ENCODE measurements at places on chromosomes 6 and 20.

DNA sequence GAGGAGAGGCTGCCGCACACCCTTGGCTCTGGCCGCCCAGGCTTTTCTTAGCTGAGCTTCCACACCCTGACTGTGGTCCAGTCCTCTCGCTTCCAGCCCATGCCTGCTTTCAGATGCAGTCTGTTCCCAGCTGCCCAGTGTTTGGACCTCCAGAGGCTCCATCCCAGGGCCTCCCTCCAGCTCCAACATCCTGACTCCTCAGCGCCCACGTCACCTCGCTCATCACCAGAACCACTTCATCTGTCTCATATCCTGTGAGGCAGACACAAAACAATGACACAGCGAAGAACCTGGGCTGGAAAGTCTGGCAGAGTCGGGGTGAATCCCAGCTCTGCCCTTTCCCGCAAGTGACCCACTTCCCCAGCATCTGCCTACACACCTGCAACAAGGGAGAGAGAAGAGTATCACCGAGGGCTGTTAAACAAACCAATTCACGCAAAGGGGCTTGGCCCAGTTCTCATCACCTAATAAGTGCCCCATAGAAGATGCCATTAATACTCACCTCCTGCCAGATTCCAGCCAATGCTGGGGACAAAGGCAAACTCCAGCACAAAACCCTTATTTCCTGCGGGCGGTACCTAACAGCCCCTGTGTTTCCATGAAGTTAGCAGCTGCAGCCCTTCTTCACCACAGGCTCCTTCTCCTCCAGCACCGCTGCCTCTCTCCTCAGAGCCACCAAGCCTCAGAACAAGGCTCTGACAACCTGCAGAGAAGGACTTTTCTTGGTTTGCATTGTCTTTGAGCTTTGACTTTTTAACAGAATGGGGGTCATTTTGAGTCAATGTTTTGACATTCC lies 133.4 kb upstream of the CDH4 start:
- DNase-seq, result no peak

DNA sequence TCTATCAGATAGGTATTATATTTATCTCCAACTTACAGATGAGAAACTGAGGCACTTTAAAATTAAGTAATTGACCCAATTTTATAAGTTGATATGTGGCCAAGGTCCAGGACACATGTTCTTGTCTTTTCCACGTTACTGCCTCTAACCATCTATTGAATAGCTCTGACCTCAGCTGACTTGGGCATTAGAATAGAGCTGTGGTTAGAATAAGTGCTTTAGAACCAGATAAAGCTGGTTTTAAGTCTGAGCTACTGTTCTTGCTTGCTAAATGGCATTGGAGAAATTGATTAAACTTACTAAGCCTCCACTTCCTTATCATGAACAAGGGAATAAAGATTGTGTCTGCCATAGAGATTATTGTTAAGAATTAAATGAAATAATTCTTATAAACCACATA lies 147.8 kb upstream of the DTNBP1 start:
- peak; percentile 71 for DNase-seq

GRCh38 chr6:118044275-118044674 lies 137.2 kb downstream of the SLC35F1 start:
- no peak for DNase-seq

DNA sequence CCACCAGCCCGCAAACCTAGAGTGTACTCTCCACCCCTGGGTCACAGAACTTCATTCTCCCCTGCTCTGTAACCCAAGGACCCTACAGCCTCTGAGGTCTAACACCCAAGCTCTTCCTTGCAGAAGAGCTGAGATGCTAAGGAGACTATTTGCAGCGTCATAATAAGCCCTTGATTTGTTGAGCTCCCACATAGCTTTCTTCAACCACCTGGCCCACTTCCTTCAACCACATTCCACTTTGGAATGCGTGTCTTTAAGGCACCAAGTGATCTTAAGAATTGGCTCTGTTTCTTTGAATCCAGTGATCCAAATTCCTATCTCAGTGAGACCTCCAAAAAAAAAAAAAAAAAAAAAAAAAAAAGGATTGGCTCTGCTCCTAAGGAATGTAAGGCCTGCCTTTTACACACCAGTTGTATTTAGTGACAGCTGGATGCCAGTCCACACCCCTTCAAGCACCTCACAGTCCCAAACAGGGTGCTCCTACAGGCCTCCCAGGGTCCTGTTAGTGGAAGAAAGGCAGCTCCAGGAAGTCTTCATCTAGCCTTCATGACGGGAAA lies 106.2 kb downstream of the UBE3D start:
- no peak for DNase-seq
